ENCODE measurements at places on chromosomes 6 and 20.

DNA sequence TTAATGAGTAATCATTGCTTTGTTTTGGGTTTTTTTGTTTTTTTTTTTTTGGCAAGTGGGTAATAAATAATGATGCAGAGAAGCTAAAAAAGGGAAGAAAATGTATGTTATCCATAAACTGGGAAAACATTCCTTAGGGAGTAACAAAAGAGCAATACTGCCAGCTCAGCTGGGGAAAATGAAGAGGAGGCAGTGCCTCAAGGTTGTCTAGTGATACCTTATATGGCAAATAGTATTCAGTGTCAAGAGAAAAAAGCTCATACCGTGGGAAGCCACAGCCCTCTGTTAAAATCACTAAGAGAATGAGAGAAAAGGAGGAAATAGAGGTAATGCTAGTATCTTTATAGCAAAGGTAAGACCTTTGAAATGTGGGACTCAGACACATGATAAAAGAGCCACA lies 47.1 kb upstream of the SMLR1 start:
- no peak for DNase-seq

DNA sequence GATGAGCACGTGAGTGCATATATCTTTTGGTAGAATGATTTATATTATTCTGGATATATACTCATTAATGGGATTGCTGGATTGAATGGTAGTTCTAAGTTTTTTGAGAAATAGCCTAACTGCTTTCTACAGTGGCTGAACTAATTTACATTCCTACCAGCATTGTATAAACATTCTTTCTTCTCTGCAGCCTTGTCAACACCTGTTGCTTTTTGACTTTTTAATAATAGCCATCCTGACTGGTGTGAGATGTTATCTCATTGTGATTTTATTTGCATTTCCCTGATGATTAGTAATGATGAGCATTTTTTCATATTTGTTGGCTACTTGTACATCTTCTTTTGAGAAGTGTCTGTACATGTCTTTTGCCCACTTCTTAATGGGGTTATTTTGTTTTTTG lies 116.3 kb downstream of the ADTRP start:
- DNase-seq, result no peak

- no peak for DNase-seq
Observed at GRCh38 chr6:150290429-150290828, 78.4 kb upstream of the IYD start.

GRCh38 chr6:76490456-76490855 lies 418.0 kb upstream of the IMPG1 start:
- no peak for DNase-seq

GRCh38 chr6:124487623-124488431 lies 474.4 kb upstream of the RNF217 start:
- no peak for DNase-seq

- no peak for DNase-seq
Observed at GRCh38 chr20:53692465-53693067, 98.9 kb upstream of the ZNF217 start.

- DNase-seq, result no peak
Observed at GRCh38 chr6:135703621-135704020, 147.9 kb upstream of the PDE7B start.

GRCh38 chr6:31869343-31869742 lies 6.7 kb upstream of the NEU1 start:
- DNase-seq, result no peak

- DNase-seq, result peak; percentile 64
Observed at GRCh38 chr6:125781314-125781868, 9.4 kb upstream of the NCOA7 start.

DNA sequence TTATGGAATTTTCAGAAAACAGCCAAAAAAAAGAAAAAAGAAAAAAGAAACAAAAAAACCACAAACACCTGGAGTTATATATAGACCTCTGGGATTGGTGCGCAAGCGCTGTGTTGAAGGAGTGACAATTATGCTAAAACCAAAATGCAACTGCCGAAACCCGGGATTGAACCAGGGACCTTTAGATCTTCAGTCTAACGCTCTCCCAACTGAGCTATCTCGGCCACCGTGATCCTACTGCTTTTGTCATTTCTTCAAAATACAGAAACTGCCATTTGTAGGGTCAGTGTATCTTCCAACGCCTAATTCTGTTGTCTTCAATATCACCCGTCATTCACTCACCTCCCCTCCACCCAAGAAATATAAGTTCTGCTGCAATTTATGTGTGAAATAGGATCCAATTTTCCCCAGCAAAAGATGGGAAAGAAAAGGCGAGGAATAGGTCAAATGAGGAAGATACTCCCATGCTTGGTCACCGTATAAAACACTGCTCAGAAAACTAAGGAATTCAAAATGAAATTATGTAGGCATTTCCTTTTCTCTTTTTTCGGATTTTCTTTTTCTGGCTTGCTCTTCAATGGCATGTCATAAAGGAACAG lies 116.0 kb downstream of the TRIM27 start:
- DNase-seq, result peak; percentile 18

DNA sequence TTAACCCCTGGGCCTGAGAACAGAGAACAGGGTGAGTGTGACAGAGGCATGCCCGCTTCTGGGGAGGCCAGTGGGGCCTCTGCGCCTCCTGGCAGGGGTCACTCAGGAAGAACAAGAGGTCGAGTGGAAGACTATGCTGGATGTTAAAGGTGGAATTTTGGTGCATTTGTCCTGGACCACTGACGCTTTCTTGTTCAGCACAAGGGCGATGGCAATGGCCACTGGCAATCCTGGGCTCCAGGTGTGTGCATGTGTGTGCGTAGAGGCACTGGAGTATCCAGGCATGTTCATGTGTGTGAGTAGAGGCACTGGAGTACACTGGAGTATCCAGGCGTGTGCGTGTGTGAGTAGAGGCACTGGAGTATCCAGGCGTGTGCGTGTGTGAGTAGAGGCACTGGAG lies 23.5 kb upstream of the NPBWR2 start:
- DNase-seq, result no peak

DNA sequence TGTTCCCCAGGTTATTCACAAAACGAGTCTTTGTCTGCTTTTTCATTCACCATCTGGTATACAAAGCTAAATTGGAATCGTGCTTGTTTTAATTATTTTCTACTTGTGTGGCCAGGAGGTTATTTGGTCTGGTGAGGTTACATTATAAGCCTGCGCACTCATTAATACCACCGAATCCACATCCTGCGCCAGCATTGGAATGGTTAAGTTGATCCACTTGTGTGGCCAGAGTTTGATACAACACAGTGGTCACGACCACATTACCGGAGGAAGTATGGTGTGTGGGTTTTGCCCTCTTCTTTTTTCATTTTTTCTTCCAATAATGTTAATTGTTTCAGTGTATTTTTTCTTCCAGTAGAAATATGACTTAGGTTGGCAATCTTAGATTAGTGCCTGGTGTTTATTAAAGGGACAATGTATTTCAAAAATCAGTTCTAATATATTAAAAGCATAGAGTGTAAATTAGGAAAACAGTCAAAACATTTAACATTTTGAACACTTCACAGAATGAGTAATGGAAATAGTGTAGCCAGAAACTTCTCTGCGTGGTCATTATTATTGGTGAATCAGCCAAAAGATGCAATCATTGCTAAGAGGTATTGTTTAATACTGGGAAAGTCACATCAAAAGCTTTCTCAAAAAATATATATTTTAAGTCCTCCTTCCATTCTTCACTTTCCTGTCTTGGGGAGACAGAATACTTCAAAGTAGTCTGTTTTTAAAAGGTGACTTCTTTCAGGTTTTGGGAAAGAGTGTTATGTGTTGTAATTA lies 84.5 kb downstream of the JARID2 start:
- DNase-seq, result no peak

DNA sequence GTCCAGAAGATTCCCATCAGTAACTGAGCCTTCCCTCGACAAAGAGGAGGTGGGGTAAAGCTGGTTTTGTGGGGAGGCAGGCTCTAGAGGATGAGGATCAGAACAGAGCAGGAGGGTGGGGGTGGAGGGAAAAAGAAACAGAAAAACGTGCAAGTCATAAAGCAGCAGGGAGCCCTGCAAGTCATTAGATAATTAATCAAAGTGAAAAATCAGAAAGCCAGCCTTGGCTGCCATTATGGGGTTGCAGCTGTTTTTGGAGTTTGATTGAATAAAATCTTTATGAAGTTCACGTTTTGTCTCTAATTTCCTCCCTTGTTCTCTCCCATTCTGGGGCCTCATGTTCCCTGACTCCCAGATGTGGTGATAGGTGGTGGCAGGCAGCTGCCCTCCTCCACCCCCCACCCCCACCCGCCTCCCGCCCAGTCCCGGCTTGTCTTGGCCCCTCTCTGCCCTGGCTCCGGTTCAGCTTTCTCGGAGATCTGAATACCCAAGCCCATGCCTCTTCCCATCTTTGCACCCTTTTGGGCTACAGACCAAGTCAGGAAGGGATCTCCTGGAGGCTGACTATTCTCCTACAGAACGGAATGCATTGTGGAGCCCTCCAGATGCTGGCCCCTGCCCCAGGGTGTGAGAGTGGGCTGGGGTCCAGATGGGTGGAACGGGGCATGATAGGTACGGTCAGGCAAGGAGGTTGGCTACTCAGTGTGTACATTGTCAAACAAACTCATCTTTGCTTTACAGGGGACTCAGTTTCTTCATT lies 141.8 kb downstream of the CDC5L start:
- no peak for DNase-seq

- no peak for DNase-seq
Observed at GRCh38 chr6:116352515-116353471, 18.0 kb upstream of the DSE start.

DNA sequence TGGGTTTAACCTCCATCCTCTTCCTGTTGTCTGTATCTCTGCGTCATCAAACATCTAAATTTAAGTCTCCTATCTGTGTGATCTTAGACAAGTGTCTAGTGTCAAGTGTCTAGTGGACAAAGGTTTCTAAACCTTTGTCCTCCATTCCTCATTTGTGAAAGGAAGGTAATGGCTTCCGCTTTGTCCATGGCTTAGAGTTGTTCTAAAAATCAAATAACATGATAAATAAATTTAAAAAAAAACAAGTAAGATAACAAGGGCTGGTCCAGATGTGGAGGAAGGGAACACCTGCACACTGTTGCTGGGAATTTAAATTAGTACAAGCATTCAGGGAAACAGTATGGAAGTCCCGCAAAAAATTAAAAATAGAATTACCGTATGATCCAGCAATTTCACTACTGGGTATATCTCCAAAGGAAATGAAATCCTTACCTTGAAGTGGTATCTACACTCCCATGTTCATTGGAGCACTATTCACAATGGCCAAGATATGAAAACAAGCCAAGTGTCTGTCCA lies 17.6 kb upstream of the SERPINB1 start:
- DNase-seq, result no peak

DNA sequence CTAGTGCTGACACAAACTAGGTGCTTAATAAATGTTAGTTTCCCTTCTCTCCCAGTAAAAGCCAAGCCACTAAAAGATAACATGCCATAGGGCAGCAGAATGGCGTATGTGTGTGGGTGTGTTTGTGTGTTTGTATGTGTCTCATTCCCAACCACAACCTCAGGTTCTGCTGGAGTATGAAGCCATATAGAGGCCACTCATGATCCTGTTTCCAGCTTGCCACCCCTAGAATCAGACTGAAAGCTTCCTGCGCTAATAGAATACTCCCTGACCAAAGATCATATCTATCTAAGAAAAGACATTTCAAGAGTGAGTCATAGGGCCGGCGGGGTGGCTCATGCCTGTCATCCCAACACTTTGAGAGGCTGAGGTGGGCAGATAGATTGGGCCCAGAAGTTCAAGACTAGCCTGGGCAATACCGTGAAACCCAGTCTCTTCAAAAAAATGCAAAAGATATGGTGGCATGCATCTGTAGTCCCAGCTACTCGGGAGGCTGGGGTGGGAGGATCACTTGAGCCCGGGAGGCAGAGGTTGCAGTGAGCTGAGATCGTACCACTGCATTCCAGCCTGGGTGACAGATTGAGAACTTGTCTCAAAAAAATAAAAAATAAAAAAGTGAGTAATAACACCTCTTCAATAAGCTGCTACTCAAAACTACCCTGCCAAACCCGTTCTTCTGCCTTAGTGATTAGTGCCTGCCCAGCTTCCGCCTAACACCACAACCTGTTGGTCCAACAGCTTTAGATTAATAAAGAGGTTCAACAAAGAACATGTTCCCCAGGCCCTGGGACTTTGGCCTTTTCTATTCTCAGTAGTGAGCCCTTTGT lies 11.8 kb upstream of the SNRPC start:
- no peak for DNase-seq

- no peak for DNase-seq
Observed at GRCh38 chr6:85062884-85063283, 298.5 kb upstream of the TBX18 start.

DNA sequence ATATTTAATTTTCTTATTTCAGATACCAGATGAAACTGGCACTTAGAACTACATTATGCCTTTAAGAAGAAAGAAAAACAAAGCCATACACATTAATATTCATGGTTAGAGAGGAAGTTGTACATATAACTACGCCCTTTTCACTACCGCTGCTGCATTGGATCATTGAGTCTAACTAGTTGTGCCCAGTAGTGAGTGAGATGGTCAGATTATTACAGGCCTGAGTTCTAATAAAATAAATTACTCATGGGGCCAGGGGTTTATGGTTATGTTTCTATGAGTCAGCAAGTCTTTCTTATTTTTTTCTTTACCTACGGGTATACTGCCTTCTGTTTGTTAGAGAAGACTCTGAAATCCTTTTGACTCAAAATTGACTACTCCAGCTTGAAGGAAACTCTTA lies 11.5 kb downstream of the RIOK1 start:
- no peak for DNase-seq

DNA sequence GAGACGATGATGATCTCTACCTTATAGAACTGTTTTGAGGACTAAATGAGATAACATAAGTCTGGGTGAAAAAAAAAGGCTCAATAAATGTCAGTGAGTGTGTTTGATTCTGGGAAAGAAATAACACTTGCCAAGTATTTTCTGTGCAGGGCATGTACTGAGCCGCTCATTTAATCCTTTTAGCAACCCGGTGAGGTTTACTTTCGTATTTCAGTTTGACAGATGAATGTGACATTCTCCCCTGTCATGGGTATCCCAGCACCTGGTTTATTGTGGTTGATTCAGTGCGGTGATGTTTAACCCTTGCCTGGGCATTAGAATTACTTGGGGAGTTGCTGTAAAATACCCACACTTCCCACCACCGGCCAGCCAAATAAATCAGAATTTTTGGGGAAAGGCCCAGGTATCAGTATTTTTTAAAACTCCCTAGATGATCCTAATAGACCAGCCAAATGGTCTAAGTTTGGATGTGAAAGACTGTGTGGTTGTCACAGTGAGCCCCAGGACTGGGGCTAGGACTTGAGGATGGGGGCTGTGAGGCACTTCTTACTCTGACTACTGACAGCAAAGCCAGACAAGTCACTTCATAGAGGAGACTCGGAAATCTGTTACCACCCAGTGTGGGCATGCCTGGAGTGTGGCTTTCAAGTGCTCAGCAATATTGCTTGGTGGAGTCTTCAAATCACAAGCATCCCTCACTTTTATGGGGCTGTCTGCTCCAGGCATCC lies 100.2 kb upstream of the KCNG1 start:
- DNase-seq, result no peak
